Cardiac fibroblast (primary cell): ENCODE measurements at places on chromosomes 12 and 14.

DNA sequence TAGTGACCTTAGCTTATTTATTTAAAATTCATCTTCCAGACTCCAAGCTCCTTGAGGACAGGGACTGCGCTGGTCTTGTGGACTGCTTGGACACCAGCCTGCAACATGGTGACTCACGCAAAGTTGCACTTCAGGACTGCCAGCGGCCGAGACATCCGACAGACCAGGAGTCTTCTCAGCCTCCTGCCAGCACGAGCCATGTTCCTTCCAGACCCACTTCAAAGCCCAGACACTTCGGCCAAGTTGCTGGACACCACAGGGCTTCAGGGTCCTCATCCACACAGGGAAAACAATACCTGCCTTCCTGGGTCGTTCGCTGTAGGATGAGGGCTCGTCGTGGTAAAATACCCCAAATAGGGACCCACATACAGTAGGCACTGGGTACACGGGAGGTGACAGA is 88.7 kb downstream of the BCL11B start:
- no peak for DNase-seq

DNA sequence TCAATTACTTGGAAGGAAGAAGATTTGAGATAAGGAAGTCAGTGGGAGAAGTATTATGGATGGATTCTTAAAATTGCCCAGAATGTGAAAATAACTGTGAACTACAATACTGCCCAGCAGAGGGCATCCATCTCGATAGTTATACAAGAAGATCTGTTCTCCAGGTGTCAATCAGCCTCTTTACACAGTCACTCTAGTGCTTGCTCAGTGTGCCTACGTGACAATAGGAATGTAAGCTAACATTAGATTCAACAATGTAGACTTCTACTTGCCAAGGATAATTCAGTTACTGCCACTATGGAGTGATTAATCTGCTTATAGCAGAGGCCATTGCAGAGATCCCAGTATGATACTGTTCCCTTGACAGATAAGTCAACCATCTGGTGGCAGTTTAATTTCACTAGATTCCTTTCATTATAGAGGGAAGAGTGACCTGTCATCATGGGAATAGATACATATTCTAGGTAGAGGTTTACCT is 10.6 kb upstream of the MAP4K5 start:
- DNase-seq = peak; percentile 66

DNA sequence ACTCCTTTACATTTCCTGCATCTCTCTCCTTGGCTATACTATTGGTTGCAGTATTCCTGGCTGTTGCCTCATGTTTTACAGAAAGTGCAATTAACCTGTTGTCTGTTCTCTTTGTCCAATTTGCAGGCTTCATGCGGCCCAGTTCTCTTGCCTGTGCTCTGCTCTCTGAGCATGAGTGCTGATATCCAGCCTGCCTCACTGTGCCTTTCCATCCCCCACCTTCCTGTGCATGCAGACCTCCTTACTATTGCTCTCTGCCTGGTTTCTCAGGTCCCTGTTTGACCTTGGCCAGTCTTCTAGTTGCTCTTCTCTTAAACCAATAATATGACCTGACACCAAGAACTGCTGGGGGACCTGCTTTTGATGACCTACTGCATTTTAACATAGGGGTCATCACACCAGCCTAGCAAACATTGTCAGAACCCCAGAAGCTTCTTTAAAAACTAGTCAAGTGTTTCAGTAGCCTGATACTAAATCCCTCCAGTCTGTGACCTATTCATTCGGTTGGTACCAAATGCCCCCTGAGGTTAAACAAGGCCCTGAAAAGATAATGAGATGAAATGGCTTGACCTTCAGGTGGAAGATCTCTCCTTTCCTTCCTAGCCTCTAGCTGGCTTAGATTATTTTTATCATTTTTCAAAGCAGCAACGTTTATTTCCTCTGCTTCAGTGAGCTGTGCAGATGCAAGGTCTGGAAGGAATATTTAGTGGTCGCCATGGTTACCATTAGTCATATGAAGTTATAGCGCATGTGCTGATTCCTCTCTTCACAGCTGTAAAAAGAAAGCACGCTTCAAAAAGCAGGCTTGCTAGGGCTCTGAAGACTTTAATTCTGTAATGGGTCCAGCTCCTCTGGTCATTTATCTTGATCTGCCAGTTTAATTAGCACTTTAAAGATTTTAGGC is 216.5 kb downstream of the PHLDA1 start:
- peak; percentile 98 for DNase-seq

GRCh38 chr14:105292826-105293711 is 7.7 kb downstream of the BRF1 start:
- no peak for DNase-seq

- DNase-seq = no peak
Observed at GRCh38 chr12:30624009-30624408, 71.7 kb downstream of the IPO8 start.

DNA sequence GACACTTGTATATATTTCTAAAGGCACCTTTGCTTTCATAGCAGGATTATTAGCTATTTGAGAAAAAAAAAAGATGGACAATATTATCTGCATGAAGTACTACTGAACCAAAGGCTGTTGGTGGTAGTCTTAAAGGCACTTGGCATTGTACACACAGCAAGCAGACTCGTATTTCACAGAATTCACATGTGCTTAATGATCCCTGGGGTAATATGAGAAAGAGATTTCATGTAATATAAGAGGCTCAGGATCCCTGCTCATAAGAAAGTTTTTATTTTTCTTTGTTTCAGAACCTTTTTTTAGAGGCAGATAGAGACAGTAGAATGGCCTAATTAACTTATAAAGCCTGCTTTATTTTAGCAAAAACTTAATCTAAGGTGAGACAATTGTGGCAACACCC is 59.5 kb downstream of the SYNE2 start:
- DNase-seq = no peak

GRCh38 chr12:75360920-75361319 is 26.4 kb downstream of the GLIPR1L1 start:
- no peak for DNase-seq

- no peak for DNase-seq
Observed at GRCh38 chr12:61213646-61214045, 1046.6 kb upstream of the USP15 start.

GRCh38 chr14:22564463-22564862 is 24.6 kb downstream of the DAD1 start:
- DNase-seq = no peak

- no peak for DNase-seq
Observed at GRCh38 chr12:92290350-92290695, 144.7 kb upstream of the BTG1 start.

DNA sequence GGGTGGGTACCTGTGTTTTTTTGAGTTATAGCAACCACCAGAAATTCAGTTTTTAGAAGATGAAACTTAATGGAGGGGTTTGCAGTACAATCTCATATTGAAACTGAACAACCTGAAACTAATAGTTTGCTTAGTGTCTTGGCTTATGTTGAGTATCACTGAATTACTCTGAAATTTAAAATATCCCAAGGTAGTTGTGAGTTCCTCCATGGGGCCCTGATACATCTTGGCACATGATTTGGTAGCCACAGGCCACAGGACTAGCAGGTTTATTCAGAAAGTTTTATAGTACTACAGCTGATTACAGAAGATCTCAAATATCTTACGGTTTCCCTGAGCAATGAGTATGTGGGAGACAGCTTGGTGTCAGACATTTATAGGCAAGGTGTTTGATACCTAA is 10.4 kb downstream of the PTGES3 start:
- no peak for DNase-seq

GRCh38 chr12:2319737-2320506 is 267.1 kb downstream of the CACNA1C start:
- peak; percentile 31 for DNase-seq

DNA sequence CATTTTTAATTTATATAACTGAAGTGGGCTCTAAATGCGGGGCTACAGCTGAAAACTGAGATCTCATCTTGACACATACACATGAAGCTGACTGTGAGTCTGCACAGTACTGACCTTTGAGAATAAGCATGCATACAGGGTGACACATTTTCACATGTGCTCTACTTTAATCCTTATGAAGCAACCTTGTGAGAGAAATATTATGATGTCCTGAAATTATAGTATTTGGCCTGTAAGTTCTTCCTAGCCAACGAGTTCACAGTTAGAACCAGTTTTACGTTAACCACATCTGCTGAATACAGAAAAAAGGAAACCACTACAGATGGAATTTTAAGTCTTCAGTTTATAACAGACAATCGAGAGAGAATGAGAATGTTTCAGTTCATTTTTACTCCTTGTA is 70.3 kb downstream of the SPPL3 start:
- DNase-seq = peak; percentile 37

DNA sequence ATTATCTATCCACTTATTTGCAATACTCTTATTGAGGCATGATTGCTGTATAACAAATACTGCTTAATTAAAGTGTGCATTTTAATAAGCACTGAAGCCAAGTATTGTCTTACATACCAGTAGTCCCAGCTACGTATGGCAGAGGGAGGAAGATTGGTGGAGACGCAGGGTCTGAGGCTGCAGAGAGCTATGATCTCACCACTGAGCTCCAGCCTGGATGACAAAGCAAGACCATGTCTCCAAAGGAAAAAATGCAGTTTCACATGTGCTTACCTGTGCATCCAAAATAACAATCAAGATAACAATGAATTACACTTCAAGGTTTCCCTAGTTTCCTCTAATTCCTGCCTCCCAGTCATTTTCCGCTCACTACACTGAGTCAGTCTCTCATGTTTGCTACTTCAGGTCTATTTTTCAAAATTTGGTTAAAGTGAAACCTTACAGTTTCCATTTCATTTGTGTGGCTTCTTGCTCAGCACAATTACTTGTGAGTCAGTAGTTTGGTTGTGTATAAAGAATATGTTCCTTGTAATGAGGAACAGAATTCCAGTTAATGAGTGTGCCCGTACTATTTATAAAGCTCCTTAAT is 1250.1 kb downstream of the TMEM121 start:
- DNase-seq = no peak

GRCh38 chr12:1680804-1681492 is 9.9 kb upstream of the ADIPOR2 start:
- peak; percentile 65 for DNase-seq

DNA sequence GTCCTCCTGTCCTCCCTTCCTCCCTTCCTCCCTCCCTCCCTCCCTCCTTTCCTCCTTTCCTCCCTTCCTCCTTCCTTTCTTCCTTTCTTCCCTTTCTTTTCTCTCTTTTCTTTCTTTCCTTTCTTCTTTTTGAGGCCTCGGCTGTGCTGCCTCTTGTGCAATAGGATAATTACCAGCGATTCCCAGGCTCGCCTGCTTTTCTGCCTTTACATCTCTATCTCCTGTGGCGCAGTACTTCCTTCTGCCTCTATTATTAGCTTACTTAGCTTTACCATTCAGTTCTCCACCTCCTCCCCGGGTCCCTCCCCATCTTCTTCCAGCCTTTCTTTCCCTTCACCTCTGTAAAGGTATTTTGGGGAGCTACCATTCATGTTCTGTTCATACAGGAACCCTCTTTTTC is 19.9 kb downstream of the ETV6 start:
- no peak for DNase-seq

DNA sequence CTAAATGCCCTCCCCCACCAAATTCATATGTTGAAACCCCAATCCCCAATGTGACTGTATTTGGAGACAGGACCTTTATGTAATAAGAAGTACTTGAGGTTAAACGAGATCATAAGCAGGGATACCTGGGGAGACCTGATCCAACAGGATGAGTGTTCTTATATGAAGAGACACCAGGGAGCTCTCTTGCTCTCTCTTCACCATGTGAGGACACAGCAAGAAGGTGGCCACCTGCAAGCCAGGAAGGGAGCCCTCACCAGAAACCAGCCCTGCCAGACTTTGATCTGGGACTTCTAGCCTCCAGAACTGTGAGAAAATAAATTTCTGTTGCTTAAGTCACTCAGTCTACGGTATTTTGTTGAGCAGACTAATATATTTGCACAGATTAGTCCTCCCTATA is 113.6 kb downstream of the NUAK1 start:
- no peak for DNase-seq

DNA sequence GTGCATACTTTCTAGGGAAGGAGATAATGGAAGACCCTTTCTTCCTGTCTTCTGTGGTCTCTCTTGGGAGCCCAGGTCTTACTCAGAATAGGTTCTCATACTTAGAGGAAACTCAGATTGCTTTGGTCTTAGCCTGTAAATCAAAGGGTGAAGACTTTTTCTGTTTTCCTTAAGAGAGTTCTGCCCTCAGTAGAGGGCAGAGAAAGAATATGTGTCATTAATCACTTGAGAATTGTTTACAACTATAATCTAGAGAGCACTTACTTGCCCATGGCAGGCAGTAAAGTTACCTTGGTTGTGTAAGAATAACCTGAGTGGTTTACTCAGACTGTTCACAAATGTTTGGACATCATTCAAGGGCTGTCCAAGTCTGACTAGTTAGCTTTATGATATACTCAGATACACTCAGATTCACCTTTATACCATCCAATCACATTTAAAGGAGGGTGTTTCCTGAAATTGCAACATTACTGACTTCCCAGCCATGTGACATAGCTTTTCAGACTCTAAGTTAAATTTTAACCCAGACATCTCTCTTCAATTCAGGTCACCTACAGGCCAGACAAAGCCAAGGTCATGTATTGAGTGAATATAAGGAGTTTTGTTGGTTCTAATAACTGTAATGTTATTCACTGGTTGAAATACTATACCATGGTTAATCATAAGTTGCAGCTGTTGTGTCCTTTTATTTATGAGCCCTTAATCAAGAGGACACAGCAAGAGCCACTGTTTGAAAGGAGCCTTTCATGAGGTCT is 372.2 kb downstream of the RAD51B start:
- DNase-seq = peak; percentile 51

- DNase-seq = no peak
Observed at GRCh38 chr14:95493503-95493902, 22.9 kb downstream of the SYNE3 start.

DNA sequence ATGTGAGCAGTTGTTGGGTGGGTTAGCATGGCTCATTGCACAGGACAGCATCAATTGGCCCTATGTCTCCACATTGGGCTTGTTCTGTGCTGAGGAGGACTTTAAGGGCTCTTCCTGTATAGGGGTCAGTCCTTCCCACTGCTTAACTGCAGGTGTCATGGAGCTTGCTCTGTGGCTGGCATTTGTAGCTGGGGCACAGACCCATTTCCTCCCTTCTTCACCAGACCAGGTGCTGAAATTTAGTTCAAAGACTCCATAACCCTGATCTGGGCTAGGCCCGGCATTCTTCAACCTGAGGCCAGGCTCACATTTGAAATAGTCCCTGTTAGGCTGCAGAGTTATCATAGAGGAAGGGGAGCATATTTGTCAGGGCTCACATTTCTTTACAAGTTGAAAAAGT is 12.8 kb downstream of the CHST11 start:
- DNase-seq = no peak

DNA sequence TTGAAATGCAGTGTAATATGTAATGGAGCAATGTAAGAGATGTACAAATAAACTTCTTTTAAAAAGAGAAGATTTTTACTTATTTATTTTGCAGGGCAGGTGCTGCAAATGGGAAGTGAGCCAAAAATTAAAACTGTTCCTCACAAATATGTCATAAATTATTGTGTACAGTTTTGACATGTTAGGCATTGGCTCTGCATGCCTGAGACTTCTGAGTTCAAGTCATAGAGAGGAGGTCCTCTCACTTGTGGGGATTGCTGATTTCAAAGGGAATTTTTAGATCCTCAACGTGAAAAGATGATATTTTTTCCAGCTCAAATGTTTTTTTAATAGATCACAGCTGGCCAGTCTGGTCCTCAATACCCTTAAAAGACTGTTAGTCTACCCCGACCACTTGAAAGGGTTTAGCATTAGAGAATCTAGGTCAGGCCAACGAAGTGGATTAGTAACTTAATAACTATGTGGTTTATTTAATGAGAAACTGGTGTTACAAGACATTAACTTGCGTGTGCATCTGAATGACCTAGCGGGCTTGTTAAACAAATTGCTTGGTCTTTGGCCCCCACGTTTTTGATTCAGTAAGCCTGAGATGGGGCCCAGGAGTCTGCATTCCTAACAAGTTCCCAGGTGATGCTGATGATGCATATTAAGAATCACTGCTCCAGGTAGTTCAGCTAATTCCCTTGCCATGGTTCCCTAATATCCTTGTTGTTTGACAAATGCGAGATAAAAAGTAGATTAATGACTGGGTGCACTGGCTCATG is 30.9 kb upstream of the WDR89 start:
- no peak for DNase-seq
